Head of caudate nucleus (tissue), 42 donors: ENCODE measurements at places on chromosomes 3 and 15.
A peak's percentile ranks its signal among the peaks of the same experiment; 100 is the strongest.

DNA sequence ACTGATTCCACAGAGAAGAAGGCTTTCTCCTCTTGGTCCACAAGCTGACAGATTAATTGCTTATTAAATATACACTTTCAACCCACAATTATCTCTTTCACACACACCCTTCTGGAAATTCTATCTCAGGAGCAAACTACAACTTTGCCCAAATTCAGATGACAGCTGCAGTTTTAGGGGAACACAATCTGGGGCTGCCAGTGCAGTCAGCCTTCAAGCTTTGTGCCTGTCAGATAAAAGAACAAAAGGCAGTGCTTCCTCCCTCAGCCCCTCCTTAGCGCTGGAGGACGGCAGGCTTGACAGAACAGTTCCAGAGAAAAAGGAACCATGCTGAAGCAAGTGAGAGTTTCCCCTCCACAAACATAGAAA, 99.6 kb downstream of the TMCC1 start:
- peak; percentile 51 for DNase-seq

GRCh38 chr3:51712963-51713362, 6.1 kb downstream of the GRM2 start:
- DNase-seq, result no peak

DNA sequence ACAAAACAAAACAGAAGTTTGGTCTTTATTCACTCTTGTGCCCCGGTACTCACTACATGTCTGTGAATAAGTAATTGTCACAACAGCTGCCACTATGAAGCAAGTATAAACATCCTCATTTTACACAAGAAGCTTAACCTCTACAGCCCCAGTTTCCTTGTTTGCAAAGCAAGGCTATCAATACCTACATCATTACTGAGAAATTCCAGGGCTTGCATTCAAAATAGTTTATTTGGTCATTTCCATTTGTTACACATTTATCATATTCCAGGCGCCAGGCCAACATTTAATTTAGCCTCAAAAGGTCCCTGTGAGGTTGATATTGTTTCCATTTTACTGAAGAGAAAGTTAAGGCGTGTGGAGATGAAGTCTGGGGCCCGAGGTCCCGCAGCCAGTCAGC, 161.4 kb upstream of the LRTM1 start:
- DNase-seq, result no peak

- no peak for DNase-seq
These were observed 30.8 kb upstream of the EOMES start for GRCh38 chr3:27752926-27753325.

DNA sequence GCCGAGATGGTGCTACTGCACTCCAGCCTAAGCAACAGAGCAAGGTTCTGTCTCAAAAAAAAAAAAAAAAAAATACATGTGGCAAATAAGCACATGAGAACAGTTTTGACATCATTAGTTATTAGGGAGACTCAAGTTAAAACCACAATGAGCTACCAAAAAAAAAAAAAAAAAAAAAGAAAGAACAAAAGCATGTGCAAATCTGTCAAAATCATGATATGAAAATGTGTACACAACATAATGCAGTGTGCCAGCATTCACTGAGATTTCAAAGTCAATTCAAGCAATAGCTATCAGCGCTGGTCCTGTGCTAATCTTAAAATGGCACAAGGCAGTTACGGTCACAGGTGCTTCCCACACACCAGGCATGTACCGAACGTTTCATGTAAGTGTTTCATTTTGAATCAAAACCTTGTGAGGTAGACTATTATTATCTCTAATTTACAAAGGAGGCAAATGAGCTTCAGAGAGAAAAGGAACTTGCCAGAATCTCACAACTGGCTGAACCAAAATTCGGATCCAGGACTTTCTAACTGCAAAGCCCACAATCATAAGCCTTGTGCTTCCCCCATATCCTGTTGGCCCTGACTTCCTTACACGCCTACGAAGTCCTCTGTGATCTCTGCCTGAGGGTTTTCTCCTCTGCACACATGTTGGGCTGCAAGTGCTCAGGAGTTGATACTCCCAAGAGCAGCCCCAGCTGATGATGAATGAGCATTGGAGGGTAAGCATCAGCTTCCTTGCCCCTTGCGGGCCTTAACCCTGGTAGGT, 200.1 kb upstream of the PROK2 start:
- peak; percentile 27 for DNase-seq

- no peak for DNase-seq
These were observed 7.6 kb downstream of the RAB6B start for GRCh38 chr3:133887803-133888703.

DNA sequence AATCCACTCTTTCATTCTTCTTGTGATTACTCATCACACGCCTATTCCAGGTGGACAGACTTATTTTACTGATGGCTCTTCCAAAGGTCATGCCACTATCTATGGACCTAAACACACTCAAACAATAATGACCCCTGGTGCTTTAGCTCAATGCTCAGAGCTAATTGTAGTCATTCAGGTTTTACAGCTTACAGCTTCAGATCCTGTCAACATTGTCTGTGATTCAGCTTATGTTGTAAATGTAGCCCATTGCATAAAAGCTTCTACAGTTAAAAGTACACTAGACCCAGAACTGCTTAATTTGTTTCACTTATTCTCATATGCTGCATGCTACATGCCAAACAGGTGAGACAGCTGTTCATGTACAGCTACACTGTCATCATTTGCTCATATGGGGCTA, 49.2 kb downstream of the LSM3 start:
- no peak for DNase-seq

- no peak for DNase-seq
These were observed 317.3 kb downstream of the ZNF385D start for GRCh38 chr3:21433751-21434150.

- DNase-seq, result peak; percentile 14
These were observed at the start of gene ACP3 for GRCh38 chr3:132317229-132317948. ACP3 (plus strand) TSS chr3:132317407; CDS start chr3:132317457, 50 bp downstream.

DNA sequence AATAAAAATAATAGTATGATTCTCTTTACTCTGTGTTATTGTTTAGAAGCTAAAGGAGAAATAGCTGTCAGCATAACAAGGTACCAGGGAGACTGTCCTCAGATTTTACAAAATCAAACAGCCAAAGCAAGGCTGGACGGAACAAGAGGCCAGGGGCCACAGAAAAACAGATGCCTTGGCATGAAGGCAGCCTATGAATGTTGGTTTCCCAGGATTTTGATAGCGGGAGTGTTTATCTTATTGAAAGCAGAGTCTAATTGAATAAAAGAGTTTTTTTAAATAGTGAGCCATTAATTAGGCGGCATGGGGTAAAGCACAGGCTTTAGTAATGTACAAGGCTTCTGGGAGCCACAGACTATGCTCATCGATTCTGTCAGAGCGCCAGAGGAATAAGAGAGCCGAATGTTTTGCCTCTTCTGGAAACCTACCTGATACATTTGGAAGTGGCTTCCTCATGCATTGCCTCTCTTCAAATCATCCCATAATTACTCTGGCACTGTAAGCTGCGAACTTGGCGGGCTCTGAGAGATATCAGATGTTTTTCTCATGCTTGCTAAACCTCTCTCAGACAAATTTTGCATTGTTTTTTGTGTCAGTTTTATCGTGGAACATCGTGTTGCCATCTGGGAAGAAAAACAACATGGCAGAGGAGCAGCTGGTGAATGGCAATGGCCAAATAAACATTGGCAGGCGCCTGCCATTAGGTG, 30.4 kb upstream of the TMCO5A start:
- no peak for DNase-seq
